ENCODE measurements at places on chromosomes 16 and 17.

GRCh38 chr17:7352910-7353635, 1.1 kb downstream of the KCTD11 start:
- DNase-seq = no peak

DNA sequence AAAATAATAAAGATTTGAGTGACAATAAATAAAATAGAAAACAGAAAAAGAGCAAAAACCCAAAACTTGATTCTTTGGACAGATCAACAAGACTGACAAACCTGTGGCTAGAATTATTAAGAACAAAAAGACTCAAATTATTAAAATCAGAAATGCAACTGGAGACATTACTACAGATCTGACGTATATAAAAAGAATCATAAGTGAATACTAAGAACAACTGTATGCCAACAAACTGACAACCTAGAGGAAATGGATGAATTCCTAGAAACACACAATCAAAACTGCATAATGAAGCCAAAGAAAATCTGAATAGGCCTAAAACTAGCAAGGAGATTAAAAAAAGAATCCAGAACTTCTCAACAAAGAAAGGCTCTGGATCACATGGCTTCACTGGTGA, 47.4 kb downstream of the NETO2 start:
- no peak for DNase-seq

DNA sequence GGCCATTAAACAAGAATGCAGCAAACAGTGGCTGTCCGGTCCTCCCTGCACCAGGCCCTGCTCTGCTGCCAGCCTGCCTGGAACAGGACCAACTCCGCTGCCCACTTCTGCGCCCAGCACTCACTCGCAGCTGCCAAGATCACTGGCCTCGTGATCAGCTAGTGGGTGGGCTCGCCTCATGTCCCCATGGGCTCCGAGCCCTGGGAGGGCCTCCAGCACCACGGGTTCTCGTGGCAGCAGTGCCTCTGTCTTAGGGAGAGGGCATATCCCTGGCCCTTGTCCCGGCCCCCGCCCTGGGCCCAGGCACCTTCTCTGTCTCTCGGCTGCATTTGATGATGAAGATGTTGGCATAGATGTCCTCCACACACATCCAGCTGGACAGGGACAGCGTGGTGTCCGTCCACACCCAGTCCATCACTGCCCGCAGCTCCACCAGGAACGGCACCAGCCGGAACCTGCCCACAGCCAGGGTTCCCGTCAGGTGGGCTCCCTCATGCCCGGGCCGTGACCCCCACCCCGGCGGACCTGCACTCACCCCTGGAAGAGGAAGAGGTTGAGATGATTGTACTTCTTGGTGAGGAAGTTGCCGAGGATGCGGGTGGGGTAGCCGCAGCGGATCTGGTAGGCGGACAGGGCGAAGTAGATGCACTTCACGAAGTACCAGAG, 13.1 kb downstream of the CTU2 start:
- peak; percentile 87 for DNase-seq

DNA sequence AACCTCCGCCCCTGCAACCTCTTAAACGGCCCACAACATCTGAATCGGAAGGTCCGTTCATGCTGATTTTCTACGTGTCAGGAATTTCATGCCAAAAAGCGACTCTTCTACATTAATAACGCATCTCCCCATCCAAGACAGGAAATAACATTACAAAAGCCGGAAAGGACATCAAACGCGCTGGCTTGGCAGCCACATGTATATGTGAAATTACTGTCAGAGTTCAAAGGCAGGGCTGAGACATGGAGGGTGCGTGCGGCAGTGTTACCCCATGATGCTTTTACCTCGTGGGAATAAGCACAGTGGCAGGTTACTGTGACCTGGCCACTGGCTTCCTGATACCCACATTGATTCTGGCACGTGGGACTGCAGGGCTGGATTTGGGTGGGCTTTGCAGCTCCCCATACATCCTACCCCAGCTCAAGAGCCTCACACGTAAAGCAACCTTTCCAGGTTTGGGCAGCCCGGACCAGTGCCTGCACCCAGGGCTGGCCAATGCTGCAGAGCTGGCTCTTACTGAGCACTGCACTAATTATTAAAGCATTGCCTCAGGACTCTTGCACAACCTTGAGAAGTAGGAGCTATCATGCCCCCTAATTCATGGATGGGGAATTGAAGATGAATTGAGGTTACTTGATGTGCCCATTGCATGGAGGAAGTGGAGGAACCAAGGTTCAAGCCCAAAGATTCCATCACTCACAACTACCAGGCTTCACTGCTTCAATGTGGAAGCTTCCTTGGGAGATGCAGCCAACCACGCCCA, 120.6 kb upstream of the FOXF1 start:
- DNase-seq = no peak

DNA sequence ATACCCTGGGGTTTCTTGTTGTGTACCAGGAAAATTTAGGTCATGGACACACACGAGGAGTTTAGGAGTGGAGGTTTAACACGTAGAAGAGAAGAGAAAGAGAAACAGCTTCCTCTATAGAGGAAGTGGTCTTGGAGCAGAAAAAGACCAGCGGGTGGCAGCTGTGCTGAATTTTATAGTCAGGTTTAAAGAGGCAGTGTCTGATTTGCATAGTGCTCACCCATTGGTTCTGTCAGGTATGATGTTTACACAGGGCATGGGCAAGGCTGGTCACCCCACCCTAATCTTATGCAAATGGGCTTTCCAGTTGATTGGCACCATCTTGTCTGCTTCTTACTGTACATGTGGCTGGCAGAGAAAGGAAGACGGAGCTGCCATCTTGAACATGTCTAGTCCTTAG, 309.0 kb downstream of the CDH13 start:
- no peak for DNase-seq

DNA sequence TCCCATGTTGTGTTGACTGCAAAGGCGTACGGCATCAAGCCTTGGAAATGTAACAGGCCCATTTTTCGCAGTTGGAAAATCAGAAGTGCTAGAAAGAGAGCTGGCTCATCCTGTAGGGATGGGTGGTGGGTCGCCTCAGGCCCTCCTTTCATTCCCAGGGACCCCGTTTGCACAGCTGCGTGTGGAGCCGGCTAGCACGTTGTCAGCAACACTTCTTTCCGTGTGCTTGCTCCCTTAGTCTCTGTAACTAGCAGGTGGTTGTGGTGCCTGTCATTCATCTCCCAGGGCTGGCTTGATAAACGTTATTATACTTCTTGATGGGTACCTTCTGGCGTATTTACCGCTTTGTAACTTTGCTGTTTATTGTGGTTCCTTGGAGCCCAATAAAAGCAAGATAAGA, 239.0 kb upstream of the CACNG5 start:
- DNase-seq = no peak

- peak; percentile 40 for DNase-seq
These were observed 1.3 kb upstream of the CES3 start for GRCh38 chr16:66959704-66960161.

- DNase-seq = no peak
These were observed 18.8 kb downstream of the CASKIN1 start for GRCh38 chr16:2177561-2177960.

GRCh38 chr16:50245417-50246298, 20.7 kb upstream of the ADCY7 start:
- DNase-seq = no peak

- DNase-seq = no peak
These were observed 110.6 kb downstream of the VPS53 start for GRCh38 chr17:604115-604450.

DNA sequence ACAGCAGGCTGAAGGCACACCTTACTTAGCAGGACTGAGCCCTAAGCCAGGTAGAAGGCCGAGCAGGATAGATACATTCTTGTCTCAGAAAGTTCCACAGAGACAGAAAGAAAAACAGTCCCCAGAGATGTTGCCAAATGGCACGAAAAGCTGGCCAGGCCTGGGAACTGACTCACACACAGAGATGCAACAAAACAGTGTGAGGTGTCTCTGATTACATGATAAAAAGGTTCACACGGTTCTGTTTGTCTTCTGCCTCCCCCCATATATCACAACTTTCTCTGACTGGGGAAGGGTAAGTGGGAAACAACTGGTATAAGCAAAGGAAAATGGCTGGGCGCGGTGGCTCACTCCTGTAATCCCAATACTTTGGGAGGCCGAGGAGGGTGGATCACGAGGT, 1.7 kb downstream of the WBP2 start:
- DNase-seq = no peak

DNA sequence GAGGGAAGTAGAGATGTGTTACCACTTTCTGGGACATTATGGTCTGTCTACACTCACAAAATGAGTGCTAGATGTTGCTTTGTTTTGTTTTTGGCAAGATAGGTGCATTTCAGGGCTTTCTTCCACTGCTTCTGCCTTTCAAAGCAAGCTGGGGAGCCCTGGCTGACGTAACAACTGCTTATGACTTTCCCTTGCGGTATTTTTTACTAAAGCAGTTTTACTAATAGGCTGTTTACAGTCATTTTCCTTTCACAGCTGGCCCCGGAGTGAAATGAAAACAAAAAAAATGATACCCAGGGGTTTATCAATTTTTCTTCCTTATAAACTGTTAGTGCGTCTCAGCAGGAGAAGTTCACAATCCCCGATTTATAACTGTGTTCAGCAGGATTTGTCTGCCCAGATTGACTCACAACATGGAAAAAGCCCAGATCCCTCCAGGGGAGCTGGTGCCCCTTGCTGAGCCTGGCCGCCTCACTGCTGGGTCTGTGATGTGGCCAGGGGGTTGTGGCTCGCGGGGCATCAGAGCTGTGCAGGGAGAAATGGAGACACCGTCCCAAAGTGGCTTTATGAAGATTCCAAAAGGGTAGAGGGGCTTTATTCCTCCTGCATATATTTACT, 184.4 kb upstream of the HS3ST3A1 start:
- no peak for DNase-seq

- DNase-seq = no peak
These were observed 417.6 kb upstream of the DYNLRB2 start for GRCh38 chr16:80123189-80123588.

- DNase-seq = no peak
These were observed 132.3 kb upstream of the SDK2 start for GRCh38 chr17:73776351-73777130.

- DNase-seq = no peak
These were observed 152.5 kb downstream of the XYLT1 start for GRCh38 chr16:17318238-17318637.

DNA sequence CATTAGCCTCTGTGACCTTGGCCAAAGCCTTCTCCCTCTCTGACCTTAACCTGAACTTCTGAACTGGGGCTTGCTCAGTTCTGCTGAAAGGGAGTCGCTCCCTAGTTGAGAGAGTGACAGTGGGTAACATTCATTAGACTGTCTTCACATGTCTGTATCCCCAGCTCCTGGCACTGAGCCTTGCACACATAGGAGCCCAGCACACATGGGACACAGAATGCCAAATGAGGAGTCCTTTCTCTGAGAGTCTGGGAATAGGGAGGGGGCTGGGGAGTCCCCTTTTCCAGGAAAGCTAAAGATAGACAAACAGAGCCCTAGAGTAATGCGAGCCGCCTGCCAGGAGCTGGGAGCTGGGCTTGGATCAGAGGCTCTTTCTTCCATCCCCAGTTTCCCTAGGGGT, 2.5 kb downstream of the TAC4 start:
- no peak for DNase-seq

DNA sequence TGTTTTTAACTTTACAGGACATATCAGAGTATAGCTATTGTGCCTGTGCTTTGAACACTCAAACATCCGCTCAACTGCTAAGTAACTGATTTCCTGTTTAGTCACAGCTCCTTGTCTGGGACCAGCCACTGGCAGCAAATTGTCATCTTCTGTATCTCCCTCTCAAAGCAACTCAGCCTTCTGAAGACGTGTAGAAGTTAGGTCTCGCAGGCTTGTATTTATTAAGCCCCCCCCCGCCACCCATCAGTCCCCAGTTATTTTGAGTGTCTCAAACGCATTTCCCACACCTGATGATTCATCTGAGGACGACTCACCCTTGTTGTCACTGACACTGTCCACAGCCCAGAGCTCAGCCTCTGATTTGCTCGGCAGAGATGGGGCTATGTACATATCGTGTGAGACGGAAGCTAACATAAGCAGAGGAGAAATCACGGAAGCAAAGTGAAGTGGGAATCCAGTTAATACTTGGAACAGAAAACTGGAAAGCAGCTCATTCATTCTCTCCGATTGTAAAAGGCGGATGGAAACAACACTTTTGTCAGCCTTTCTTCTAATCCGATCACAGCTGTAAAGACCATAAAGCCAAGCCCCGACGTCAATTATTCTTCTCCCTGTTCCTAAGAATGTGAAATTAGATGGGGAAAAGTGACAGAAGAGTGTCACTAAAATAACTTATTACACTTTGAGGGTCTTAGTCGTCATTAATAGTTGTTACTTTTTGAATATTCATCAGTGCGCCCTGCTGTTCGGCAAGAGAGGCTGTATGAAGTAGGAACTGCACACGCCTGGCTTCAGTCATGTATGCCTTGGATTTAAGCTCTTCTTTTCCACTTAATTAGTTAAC, 64.2 kb downstream of the PITPNC1 start:
- DNase-seq = no peak

- no peak for DNase-seq
These were observed 72.8 kb upstream of the MED9 start for GRCh38 chr17:17403899-17404576.

GRCh38 chr16:73891129-73891542, 405.5 kb upstream of the PSMD7 start:
- no peak for DNase-seq

DNA sequence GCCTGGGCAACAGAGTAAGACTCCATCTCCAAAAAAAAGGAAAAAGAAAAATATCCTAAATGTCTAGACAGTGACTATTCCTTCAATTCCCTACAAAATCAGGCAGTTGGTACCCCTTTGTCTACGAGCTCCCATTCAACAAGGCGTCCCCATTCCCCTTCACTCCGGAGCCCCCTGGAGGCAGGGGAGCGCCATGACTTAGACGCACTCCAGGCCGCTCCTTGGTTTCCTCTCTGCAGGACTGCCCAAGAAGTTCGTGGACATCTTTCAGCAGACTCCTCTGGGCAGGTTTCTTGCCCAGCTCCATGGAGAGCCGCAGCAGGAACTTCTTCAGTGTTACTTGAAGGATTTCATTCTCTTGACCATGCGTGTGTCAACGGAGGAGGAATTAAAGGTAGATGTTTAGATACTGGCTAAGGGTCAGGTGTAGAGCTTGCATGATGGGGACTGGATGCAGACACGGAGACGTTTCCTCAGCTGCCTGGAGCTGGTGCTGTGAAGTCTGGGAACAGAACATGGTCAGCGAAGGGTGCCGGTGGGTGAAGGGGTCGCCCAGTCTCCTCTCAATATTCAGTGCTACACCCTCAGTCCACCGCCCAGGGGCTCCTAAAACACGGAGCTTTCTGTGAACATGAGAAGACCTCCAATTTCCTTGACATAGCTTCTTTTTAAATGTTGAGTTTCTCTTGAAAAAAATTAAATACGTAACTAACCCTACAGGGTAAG, 53.3 kb upstream of the ENDOV start:
- no peak for DNase-seq

Data from dorsolateral prefrontal cortex (tissue), 122 donors.